ENCODE measurements at places on chromosomes 7 and 10.

DNA sequence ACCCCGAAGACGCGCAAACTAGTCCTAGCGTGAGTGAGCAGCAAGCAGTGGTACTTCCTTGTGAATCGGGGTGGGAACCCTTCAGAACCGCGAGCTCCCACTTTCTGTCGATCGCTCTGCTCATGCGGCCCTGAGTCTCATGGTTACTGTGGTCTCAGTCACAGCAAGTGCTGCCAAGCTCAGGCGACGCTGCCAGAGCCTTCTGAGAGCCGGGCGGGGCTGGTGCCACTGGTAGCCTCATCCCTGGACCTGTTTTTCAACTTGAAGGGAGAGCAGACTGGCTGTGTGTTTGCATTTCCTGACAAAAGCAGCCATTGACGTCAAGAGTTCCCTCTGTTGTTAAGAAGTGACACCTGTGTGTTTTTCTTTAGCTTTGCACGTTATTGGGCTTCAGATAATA lies 32.9 kb upstream of the BHLHA15 start:
- DNase-seq: no peak

DNA sequence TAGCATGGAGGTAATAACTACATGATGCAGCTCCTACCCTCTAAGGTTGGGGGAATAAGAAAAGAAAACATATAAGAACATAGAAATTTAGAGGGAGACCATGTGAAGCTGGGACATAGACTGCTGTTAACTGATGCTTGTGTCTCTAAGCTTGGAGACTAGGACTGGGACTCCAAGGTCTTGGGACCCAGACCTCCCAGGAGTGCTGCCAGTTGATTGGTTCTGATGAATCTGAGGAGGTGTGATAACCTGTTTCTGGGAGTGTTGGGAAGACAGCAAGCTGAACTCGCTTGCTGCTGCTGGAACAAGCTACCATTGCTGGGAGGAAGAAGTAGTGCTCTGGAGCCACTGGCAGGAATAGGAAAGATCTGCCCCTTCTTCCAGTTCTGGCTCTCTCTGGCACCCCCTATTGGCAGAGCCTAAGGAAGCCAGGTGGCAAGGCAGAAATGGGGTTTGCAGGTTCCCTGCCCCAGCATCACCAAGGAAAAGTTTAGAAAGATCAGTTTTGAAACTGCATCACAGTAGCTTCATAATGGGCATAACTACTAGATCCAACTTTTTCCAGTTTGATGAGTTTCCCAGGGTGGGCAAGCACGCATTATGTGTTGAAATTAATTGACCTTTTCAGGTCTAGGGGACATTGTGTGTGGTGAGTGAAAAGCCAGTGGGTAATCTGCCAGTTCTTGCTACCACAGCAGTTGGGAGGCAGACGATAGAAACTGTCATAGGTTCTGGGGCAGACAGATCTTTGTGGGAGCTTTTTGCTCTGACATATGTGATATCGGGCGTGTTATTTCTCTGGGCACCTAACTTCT lies 140.7 kb downstream of the SND1 start:
- DNase-seq: no peak

- no peak for DNase-seq
Observed at GRCh38 chr10:8962249-8962648, 907.8 kb downstream of the GATA3 start.

- DNase-seq: no peak
Observed at GRCh38 chr7:157817944-157818700, 481.3 kb downstream of the DNAJB6 start.

DNA sequence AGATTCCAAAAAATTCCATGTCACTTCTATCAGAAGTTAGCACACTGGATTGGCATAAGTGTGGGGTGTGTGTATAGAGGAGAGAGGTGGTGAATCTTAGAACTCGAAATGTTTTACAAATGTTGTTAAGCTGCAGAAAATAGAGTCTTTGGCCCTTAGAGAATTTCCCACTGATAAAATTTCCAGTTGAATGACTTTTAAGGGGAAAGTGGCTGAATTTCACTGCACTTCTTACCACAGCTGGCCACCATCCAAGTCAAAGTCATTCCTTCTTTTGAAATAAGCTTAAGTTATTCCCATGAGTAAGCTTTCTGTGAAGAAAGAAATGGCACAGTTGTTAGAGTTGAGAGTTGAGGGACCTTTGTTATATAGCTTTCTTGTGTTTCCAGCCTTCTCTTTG lies 13.9 kb downstream of the VCL start:
- DNase-seq: peak; percentile 54

DNA sequence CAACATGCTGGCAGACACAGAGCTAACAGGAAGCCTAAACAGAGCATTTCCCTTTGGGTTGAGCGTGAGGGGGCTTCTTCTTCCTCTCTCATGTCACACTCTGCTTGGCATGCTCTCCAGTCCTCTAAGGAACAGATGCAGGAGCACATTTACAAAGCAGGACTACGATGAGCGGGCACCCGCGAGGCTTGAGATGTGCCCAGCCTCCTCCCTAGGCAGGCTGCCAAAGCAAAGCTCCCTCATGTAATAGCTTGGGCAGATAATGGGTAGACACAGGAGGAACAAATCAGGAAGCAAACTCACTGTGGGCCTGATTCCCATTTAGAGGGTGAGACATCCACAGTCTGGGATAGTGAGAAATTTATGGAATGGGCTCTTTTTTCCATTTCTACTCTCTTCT lies 519.1 kb downstream of the NRG3 start:
- DNase-seq: no peak

GRCh38 chr7:148116195-148116594 lies 474.4 kb upstream of the C7orf33 start:
- DNase-seq: no peak

GRCh38 chr7:125661006-125661405 lies 731.4 kb upstream of the POT1 start:
- no peak for DNase-seq

Data from uterus (tissue), 4 donors.